ENCODE measurements at places on chromosomes 3 and 15.

- DNase-seq: no peak
Observed at GRCh38 chr15:69843900-69844304, 253.8 kb downstream of the TLE3 start.

- DNase-seq: no peak
Observed at GRCh38 chr3:37127340-37127739, 47.0 kb downstream of the LRRFIP2 start.

- no peak for DNase-seq
Observed at GRCh38 chr3:30764891-30765290, 129.6 kb downstream of the GADL1 start.

- no peak for DNase-seq
Observed at GRCh38 chr3:160210341-160210740, 14.9 kb upstream of the C3orf80 start.

DNA sequence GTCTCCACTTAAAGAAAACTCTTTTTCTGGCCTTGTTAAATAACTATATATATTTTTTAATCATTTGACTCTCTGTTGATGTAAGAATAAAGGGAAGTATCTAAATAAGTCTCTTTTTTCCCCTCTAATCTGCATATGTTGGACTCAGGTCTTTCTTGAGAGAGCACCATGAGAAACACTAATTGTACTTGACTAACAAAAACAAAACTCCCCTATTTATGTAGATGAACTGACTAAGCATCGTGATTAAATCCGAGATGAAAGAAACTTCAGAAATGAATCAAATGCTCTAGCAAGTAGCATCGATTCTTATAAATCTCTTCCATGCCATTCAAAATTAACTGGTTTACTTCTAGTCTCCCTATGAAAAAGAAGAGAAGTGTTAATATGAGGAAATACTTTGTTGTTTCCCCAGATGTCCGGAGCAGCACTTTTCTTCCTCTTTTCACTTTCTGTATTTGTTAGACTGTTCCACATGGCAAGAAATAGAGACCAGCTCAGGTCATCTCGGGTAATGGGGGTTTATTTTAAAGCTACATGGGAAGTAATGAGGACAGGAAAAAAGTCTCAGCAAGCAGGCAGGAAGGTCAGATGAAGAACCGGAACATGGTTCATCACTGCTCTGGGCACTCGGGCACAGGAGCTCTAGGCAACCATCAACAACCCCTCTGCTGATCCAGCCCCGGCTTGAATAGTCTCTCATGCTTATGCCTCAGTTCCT lies 288.3 kb downstream of the CNTN6 start:
- DNase-seq: no peak

DNA sequence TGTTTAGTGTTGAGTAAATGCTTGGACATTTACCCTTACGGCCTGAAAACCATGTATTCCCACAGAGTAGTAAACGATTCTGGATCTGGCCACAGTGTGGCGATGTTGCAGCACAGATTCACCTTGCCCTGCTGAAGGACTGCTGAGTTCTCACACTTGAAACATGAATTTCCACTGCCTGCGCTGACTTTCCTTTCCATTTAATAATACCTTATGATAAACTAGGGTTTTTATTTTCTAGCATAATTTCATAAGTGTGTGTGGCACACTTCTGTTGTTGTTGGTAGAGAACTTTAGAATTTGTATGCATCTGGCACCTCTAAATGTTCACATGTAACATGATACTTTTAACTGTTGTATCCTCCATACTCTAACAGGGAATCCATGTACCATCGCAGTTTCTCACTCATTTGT lies 53.9 kb downstream of the C3orf38 start:
- peak; percentile 45 for DNase-seq

DNA sequence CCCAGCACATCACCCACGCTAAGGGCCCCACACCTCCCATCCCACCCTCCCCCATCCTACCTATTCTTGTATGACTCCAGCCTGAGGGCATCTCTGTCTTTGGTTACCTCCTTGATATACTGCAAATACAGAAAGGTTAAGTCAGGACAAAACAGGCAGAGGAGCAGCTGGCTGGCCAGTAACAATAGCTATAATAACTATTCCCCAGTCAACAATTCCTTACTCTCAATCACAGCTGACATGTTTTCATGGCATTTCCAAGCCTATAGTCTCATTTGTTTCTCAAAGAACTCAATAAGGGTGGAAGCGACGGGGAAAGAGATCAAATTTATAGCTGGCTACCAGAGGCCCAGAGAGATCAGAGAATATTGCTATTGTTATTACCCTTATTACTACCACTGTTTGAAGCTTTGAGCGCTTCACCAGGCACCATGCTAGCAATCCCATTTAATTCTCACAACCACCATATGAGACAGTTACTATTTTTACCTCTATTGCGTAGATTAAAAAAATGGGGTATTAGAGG lies 93.0 kb upstream of the C2CD4B start:
- DNase-seq: no peak

DNA sequence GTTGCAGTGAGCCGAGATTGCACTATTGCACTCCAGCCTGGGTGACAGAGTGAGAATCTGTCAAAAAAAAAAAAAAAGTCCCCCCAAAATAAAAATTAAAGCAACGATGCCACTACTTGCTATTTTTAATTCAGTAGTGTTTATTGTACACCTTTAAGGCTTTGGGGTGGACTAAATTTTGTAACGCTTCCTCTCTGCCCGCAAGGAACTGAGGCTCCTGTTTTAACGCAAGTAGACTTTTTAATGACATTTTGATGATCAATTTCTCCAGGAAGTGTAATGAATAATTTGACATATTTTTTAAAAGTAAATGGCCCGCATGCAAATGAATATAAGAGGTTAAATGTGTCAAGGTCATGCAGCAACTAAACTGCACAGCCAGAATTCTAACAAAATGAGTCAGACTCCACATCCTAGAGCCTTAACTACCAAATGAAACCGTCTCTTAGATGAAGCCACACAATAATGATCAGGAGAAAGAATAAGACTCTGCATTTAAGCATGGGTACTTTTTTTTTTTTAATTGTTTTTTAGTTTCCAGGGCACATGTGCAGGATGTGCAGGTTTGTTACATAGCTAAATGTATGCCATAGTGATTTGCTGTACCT lies 96.8 kb upstream of the LMOD3 start:
- no peak for DNase-seq

DNA sequence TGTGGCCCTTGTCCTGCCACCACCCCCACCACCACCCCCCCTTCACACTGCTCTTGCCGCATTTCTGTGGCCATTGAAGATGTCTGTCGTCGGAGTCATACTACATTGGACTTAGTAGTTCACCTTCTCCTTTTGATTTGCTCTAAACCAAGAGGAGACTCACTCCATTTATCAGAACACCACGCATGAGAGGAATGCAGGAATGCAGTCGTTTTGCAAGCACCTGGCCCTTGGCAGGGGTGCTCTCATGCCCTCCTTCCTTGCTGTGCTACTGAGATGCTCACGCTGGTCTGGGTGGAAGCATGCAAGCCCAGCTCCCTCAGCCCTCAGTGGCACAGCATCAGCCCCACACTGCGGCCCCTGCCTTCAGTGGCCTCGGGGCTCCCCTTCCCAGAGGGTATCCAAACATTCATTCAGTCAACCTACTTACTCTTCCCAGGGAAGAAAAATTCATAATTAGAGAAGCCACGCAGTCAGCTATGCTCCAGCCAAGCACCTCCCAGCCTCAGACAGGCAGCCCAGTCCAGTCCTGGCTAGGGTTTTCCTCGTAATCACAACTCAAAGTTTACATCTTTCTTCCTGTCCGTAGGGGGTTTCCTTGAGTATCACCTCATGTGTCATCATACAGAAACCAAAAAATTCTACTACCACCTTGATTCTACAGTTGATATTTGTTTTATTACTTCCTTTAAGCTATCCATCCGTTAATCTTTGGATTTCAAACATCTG lies 520.0 kb downstream of the GABRG3 start:
- DNase-seq: no peak

- DNase-seq: no peak
Observed at GRCh38 chr3:195048059-195048905, 222.7 kb downstream of the XXYLT1 start.

- DNase-seq: no peak
Observed at GRCh38 chr15:72070817-72071447, 47.0 kb downstream of the MYO9A start.

GRCh38 chr3:15064299-15064834 lies 748 bp downstream of the MRPS25 start:
- DNase-seq: peak; percentile 18

- DNase-seq: no peak
Observed at GRCh38 chr3:119977353-119977752, 116.9 kb downstream of the GSK3B start.

DNA sequence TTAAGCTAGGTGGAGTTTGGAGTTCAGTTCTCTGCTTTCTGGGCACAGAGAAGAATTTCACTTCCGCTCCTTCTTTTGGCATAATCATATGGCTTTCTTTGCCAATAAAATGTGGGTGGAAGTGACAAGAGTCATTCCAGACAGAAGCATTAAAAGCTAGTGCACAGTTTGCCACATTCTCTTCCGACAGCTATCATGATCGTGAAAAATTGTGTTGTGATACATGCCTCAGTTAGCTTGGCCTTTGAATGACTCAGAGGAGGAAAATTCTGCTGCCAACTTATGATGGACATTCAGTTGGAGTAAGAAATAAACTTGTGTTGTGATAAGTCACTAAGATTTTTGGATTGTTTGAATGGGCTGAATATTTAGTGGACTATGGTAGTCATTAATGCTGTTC lies 291.7 kb upstream of the SATB1 start:
- DNase-seq: no peak

DNA sequence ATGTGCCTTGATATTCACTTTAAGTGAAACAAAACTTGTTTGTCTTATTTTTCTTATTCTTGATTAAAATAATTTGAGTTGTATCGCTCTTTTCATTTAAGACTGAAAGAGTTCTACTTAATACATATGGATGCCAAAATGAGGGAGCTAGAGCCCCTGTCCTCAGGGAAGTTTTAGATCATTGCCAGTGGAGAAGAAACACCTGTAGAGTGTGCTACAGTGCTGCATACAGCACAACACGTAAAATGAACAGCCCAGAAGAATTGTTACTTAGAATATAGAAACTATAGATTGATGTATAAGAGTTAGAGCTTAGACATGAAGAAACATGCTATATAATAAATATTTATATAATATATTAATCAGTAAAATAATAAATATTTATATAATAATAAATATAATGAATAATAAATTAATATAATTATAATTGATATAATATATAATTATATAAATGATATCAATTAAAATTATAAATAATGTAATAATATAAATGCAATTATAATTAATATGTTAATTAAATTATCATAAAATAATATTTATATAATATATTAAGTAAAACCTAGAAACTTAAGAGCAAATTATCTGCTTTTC lies 1234.7 kb downstream of the ROBO2 start:
- DNase-seq: no peak

GRCh38 chr3:109137761-109138160 lies 1.2 kb downstream of the C3orf85 start:
- DNase-seq: no peak

GRCh38 chr15:80887148-80887547 lies 102.5 kb downstream of the MESD start:
- DNase-seq: no peak

DNA sequence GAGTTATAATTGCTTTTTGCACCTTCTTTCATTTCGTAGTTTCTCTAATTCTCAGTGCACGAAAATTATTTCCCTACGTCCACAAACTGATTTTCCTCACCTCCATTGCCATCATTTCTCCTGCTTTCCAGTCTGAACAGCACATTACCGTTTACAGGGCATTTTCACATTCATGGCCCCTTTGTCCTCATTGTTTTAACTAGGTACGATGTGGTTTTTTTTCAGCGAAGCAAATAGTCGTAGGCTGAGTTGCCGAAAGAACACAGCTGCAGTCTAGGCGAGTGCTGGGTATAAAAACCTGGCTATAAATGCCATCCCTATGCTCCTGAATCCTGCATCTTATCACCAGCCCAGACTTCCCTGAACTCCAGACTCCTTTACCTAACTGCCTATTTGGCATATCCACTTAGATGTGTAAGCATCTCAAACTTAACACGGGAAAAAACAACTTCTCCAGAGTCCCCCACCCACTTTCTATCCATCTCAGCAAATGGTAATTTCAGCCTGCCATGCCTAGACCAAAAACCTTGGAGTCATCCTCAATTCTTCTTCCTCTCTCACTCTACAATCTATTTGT lies 691 bp upstream of the FSIP1 start:
- peak; percentile 7 for DNase-seq

DNA sequence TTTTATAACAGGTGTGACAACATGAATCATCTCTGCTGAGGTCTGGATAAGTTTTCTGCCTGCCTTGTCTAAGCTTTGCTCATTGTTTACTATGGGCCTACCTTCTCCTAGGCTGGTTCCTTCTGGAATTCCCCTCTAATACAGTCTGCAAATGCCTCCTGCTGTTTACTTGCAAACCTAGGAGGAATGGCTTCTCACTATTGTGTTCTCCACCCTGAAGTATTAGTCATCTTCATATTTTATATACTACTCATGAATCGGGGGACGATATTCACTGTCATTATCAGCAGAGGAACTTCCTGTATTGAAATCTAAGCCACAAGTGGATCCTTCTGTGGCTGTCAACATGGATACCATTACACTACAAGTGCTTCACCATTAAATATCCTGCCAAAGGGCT lies 154.8 kb downstream of the PLCL2 start:
- no peak for DNase-seq

All from CD4-positive, alpha-beta T cell treated with Interleukin-17A for 1 hour (primary cell).